ENCODE measurements at places on chromosomes 6 and 20.

DNA sequence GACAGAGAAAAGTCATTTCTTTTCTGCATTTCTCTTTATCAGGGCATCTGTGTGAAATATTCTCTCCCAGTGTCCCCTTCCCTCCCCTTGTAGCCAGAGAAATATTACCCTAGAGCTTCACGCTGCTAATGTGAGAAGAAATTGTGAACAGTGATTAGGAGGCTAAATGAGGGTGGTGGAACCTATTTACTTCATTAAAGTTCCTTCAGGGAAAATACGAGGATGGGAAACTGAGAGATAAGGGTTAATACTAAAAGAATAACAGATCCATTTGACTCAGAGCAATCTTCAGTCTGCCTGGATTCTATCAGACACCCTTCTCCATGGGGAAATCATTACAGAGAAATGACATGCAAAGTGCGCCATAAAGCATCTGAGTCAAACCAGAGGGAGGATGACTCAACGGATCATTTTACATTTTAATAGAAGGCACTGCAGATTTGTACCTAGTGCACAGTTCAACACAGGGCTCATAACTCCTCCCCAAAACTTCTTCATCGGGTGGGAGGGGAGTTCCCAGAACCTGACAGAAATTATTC lies 131.3 kb downstream of the GJA10 start:
- no peak for DNase-seq

DNA sequence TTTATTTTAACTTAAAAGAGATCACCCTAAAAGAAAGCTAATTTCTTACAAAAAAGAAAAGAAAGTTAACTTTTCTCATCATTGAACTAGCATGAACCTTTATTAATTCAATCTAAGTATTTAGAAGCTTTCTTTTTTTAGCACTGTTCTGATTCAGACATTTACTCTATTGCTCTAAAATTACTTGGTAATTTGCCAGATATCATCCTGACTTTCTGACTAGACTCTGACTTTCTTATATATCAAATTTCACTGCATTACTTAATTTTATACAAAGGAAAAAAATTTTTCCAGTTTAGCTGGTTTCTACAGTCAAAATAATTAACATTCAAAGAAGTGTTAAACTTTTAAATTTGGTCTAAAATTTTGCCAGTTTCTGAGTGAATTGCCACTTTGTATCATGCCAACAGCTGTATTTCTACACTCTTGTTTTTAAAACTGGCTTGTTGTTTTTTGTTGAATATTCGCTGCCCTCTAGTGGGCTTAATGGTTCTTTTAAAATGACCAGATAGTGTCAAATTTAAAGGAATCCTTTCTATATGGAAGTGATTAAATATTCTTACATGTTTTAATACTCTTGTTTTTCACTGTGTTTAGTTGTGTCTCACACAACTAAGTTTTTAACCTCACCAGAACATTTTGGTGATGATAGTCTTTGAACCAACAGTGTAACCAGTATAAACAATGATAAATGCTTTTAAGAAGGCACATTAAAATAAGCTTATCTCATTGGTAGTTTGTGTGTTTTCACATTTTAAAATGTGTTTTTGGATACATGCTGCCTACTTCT lies 102.0 kb downstream of the POPDC3 start:
- no peak for DNase-seq

DNA sequence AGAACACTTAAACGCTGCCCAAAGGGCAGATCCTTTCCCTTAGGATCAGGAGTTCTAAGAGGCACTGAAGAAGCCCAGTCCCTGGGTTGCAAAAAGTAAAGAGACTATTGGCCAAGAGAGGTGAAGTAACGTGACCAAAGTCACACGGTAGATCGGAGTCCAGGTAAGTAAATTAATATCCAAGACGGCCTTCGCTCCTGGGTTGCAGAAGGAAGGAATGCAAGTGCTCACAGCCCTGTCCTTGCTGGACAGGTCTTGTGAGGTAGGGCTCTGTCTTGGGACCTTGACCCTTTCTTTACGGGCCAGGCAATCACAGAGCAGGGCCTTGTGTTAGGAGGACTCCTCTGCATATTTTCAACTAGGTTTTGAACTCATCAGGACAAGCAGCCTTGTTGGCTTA lies 243.7 kb upstream of the PDE10A start:
- no peak for DNase-seq

DNA sequence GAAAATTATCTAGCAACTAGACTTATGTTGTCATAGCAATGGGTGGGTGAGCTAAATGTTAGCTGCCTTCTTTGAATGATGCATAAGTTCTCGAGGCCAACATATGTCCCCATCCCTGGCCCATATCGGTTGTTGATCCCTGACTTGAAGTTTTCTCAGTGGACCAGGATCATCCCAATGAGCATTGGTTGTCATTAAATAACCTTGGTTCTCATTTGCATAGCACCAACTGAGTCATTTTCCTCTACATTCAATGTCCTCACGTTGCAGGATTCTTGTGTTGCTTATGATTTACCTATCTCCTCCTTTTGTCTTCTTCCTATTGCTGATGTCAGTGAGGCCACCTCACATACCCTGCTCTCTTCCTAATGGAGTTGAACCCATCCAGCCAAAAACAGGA lies 12.1 kb upstream of the AHCY start:
- DNase-seq: no peak

- no peak for DNase-seq
These were observed 255.5 kb upstream of the NRSN1 start for GRCh38 chr6:23870496-23870895.
